Hindlimb muscle (tissue), 1 donor: ENCODE measurements at places on chromosomes 3 and 15.

DNA sequence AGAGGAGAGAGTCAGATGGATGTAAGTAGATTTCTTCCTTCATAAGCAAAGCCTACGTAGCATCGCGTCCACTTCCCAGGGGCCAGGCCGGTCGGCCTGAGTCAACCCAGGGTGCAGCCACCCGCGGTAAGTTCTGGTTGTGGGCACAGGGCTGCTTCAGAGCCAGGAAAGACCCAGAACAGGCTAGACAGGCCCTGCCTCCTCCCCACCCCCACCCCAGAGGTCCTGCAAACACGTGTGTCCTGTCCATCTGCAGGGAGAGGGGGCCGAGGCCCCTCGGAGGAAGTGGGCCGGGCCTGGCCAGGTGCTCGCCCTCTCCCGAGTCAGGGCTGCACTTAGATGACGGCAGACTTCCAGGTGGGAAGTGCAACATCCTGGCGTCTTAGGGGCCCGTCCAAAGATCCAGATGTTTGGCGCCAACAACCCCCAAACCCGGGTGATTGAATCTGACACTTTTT lies 100.8 kb upstream of the ALDH1A3 start:
- peak; percentile 75 for DNase-seq

DNA sequence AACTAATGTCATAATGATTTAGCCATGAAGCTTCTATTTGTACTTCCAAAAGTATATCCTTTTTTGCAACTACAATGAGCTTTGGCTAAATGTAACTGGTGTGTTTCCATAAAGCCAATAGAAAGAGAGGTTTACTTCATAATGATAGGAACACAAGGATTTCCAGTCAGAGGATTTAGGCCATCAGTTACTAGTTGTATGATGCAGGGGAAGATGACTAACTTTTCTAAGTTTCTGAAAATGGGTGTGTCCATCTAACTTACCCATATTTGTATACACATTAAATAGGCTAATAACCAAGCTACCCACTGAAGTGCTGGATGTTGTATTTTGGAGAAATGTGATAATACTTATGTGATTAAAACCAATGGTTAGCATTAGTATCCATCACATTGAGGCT lies 55.7 kb downstream of the SLC4A7 start:
- DNase-seq = no peak

GRCh38 chr15:80105193-80105592 lies 45.7 kb downstream of the ZFAND6 start:
- no peak for DNase-seq

- peak; percentile 10 for DNase-seq
Observed at GRCh38 chr3:26753095-26753494, 130.5 kb downstream of the LRRC3B start.

DNA sequence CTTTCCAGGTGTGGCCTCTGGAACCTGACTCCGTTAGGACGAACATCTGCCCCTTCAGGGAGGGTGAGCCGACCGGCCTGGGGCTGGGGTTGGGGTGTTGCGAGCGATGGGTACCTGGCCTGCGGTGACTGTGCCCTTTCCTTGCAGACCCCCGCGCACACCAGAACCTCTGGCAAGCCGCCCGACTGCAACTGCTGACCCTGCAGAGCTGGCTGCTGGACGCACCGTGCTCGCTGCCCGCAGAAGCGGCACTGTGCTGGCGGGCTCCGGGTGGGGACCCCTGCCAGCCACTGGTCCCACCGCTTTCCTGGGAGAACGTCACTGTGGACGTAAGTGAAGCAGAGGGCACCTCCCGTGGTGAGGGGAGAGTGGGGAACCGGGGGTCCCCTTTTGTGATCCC lies 5.5 kb upstream of the CRELD1 start:
- DNase-seq = no peak

- DNase-seq = no peak
Observed at GRCh38 chr3:16072420-16073110, 101.9 kb upstream of the GALNT15 start.

- DNase-seq = no peak
Observed at GRCh38 chr3:170483485-170484262, 65.0 kb downstream of the CLDN11 start.
